ENCODE measurements at places on chromosomes 3 and 15.

DNA sequence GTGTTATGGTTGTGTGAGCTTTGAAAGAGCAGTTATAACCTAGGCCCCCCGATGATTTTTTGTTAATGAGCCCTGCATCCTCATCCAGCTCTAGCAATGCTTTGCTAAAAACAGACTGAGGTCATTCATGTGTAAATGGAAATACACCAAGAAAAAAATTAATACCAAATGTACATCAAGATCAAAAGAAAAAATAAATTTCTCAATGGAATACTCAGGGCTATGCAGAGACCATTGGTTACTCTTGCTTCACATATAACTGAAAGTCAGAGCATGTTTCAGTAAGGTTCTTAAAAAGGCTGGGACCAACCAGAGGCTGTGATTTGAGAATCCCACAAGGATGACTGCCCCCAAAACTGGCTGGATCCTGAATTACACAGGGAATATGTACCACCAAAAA lies 48.0 kb downstream of the ARHGAP31 start:
- no peak for DNase-seq

DNA sequence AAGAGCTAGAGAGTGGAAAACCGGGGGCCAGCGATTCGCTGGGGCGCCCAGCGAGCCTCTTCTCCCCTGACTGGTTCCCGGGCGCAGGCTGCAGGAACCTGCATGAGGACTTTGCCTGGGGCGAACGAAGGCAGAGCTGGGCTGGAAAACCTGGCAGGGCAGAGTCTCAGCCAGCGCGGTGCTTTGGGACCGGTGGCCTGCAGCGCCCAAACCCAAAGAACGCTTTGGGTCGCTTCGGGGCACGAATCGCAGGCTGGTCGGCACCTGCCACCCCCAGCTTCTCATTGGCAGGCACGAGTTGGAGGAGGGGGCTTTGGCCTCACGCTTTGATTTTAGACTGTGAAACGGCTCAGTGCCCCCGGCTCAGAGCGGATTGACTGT lies 3.0 kb downstream of the ONECUT1 start:
- DNase-seq: peak; percentile 70

DNA sequence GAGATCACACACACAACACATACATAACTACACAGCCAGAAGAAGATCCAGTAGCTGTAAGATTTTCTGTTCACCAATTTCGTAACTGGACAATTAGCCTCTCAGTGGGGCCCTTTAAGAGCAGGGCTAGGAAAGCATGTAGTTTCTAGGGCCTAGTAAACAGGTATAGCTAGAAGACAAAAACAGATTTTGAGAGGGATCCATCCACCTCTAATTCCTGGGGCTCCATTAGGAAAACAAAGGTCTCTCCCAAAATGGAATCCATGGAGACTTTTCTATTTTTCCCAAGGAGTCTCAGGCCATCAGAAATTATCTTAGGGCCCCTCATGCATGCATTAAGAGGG lies 10.5 kb downstream of the KIF15 start:
- no peak for DNase-seq

- DNase-seq: no peak
Observed at GRCh38 chr3:154310840-154311239, 13.4 kb downstream of the DHX36 start.

DNA sequence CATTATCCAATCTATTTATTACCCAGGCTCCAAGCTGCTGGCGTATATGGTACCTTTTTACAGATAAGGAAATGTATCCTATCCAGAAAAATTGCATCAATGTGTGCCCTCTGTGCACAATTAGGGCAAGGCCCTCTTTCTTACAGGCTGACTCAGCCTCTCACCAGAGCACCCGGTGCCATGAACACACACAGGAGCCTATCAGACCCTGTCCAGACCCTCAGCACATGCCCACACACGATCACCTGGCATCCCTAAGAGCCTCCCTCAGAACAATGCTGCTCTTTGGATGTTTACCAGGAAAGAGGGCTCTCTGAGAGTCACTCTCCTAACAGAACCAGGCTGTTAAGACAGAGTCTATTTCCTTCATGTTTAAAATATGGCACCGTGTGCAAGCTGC lies 460.0 kb upstream of the TBL1XR1 start:
- no peak for DNase-seq

GRCh38 chr3:62233065-62233464 lies 140.3 kb downstream of the FEZF2 start:
- no peak for DNase-seq

GRCh38 chr3:87509401-87509800 lies 233.0 kb upstream of the POU1F1 start:
- DNase-seq: no peak

- peak; percentile 3 for DNase-seq
Observed at GRCh38 chr15:50182219-50183013, 420 bp downstream of the SLC27A2 start.

Measured in pancreas (tissue), 10 donors.